ENCODE measurements at places on chromosomes 7 and 10.
A peak's percentile ranks its signal among the peaks of the same experiment; 100 is the strongest.

DNA sequence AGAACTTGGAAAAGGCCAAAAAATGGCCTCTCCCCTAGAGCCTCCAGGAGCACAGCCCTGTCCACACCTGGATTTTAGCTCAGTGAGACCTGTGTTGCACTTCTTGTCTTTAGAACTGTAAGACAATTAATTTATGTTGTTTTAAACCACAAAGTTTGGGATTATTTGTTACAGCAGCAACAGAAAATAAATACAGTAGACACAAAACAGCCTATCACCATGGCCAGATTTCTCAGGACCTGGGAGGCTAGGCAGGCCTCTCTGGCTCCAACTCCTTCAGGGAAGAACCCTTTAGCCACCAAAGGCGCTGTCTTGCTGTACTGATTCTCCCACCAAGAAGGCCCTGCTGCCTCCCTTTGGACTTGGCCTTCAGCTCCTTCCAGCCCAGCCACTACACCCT lies 54.1 kb upstream of the PSAP start:
- DNase-seq: no peak

DNA sequence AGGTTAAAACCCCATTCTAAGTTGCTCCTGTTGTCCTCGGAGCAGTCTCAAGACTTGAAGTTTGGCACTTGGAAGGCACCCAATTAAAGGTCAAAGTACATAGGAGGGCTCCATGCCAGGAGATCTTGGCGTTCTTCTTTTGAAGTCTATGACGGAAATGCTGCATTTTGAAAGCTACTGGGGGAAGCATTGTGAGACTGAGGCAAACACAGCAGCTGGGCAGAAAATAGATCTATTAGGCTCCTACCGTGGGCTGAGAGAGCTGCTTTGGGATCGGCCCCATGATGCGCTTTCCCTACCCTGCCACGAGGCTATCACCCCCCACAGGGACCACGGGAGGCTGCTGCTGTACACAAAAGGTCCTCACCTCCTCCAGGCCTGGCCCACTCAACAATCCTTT lies 20.0 kb downstream of the KIAA1549 start:
- no peak for DNase-seq

DNA sequence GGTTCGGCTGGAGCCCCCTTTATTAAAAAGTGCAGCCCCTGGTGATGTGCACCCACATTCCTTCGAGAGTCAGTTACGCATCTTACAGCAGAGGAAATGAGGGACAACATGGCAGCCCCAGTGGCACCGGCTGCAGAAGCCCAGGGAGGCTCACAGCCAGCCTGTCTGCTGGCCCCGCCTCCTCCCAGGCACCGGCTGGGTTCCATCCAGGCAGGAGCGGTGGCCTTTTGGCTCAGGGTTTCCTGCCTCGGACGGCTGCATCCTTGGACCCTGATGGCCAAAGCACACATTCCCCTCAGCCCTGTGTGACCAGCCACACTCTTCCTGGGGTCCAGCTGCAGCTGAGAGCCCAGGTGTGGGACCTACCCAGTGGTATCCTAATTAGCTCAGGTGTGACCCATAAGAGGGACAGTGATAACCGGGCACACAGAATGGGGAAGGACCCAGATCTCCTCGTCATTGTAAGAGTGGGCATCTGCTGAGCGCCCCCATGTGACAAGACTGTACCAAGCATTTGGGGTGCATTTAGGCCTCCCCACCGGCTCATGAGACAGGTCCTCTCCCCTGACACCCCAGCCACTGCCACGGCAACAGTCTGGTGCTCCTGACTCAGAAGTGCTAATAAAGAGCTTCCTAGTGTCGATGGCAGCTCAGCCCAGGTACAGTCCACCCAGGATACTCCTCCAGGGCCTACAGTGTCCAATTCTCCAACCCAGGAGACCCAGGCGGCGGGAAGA lies 63.3 kb upstream of the CHST15 start:
- DNase-seq: no peak

DNA sequence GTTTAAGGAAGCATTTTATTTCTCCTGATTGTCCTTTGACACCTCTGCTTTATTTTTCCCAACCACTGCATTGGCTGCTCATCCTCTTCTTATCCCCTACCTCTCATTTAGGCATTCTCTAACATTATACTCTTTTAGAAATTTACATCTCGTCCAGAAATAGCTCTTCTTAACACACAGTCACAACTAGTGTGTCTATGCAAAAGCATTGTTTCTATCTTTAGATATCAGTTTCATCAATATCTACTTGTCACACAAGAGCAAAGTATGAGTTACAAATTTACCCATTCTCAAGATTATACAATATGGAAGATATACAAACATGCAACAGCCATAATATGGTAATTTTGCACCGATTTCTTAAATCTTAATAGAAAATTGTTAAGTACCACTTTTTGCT lies 35.7 kb upstream of the MDFIC start:
- no peak for DNase-seq

DNA sequence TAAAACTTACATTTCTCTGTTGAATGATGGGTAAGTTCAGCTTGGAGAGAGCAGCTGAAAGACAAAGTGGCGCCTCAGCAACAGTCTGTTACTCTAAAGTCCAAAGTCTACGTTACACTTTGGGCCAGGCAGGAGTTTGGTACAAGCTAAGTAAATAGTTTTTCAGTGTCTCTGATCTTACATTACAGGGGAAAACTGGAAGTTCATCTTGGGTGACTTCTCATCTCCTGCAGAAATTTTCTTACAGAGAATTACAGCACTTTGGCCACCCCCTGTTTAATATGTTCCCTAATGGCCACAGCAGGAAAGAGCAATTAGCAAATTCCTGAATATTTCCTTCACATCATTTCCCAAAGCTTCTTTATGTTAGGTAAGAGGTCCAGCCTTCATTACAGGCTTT lies 67.1 kb downstream of the ABCC2 start:
- no peak for DNase-seq

DNA sequence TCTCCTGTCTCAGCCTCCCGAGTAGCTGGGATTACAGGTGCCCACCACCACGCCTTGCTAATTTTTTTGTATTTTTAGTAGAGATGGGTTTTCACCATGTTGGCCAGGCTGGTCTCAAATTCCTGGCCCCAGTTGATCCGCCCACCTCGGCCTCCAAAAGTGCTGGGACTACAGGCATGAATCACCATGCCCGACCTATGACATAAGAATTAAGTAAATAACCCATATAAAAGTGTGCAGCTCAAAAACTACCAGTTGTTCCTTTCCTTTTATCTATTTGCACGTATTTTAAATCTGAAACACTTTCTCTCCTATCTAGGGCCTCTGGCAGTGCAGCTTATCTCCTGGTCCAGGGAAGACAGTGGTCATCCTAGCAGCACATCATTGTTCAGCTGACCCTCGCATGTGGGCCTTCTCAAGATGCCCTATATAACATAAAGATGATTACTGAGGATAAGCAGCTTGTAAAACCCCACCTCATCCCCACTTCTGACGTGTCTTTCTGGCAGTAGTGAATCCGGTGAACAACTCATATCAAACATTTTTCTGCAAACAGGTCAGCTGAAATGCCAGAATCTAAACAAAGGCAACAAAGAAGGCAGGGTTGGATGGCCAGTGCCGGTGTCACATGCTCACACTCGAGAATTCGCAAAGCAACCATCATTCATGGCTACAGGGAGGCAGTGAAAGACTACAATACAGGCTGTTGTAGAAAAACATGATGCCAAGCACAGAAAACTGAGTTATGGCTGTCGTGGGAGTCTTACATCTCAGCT lies 36.0 kb upstream of the KCNIP2 start:
- DNase-seq: no peak

- DNase-seq: peak; percentile 34
Measured at GRCh38 chr7:141754939-141755338, 9.0 kb upstream of the TAS2R3 start.

DNA sequence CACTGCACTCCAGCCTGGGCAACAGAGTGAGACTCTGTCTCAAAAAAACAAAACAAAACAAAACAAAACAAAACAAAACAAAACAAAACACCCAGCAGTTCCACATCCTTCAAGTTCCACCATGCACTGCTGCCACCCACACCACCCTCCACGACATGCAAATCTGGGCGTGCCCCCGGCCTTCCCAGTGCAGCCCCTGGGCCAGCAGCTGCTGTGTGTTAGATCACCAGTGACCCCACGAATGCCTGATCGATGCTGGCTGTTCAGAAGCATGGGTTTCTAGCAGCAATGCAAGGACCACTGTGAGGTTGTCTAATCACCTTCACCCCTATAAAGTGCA lies 36.3 kb downstream of the ELFN1 start:
- no peak for DNase-seq

DNA sequence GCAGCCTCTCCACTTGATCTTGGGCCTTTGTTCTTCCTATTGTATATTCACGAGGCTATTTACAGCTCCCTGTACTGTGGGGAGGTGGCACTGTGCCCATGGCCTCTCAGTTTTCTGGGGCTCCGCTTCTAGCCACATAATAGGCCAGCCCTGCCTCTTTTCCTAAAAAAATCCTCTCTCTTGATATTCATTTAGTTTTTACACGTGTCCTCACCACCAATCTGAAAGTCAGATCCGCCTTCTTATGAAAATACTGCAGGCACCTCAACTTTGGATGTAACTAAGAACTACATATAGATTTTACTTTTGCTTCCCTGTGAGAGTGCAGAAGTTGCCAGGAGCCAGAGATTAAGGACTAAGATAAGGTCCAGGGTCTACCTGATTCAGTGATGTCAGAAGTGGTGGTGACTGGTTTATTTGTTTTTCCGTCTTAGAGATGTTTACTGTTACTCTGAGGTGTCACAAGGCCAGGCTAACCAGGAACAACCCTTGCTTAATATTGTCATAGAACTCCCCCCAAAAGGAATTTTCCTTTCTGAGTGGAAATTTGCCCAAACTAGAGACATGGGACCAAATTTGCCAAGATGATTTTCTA lies 7.8 kb downstream of the BAMBI start:
- DNase-seq: no peak

DNA sequence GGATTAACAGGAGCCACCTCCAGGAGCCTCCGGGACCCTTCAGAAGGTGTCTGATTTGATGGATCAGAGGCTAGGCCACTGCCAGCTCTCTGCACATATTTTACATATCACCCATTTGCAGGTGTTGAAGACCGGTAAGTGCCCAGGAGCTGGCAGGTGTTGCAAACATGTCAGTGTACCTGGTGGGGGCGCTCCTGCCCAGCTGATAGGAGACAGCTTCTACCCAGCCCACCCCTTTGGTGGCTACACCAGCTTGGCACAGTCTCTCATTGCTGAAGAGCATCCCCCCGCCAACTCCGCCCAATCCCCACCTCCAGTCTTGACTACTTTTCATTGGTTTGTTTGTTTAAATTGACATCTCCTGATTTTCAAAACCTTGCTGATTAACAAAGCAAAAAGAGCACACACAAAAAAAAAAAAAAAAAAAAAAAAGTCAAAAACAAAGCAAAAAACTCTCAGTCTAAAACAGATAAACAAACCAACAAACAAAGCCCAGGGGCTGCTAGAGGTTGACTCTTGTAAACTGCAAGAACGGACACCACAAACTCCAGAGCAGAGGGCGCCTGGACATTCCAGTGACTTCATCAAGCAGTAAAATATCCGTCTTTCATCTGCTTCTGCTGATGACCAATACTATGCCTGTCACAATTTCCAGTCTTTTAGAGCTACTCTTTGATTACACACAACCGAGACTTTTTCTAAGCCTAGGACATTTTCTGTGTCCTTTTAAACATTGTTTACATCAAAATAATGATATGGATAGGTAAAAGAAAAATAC lies 275.3 kb downstream of the NRG3 start:
- peak; percentile 32 for DNase-seq

DNA sequence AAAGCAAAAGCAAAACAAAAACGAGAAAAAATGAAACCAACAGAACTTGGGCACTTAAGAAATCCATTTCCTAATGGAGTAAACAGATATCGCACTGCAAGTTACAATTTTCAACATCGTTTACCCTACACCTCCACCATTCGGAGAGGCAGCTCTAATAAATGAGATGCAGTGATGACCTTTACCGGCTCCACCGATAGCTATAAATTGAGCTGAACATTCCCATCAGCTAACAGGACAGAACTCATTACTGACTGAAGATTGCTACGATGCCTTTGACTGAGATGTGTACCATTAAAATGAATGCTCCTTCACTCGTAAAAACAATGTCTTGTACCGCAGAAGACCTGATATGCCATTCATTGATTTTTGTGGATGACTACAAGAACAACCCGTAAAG lies 465.6 kb downstream of the DPP6 start:
- DNase-seq: no peak

DNA sequence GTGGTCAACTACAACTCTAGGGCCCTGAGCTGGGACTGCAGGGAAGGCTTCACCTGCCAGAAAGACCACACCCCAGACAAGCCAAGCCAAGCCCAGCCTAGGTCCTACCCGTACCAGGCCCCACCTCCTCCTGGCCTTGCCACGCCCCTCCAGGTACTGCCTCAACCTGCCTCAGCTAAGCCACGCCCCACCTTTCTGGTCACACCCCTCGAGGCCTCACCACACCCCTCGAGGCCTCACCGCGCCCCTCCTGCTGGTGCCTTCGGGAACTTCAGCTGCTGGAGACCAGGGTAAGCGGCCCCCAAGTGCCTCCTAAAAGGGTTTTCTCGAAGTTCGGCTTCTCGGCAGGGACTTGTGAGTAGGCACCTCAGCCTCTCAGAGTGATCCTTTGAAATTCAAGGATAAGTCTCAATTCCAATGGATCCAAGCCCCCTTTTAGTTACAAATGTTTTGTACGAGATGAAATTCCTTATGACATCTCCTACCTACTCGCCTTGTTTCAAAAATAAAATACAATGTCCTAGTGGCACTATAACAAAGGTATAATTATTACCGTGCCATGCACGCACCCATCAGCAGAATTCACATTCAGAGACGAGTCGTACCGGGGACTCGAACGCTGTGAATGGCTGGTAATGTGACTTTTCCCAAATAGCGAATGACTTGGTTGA lies 171.2 kb downstream of the ARHGAP21 start:
- no peak for DNase-seq

- DNase-seq: no peak
Measured at GRCh38 chr10:44931621-44932516, 20.7 kb downstream of the TMEM72 start.

GRCh38 chr7:125592331-125592730 lies 662.7 kb upstream of the POT1 start:
- DNase-seq: no peak

DNA sequence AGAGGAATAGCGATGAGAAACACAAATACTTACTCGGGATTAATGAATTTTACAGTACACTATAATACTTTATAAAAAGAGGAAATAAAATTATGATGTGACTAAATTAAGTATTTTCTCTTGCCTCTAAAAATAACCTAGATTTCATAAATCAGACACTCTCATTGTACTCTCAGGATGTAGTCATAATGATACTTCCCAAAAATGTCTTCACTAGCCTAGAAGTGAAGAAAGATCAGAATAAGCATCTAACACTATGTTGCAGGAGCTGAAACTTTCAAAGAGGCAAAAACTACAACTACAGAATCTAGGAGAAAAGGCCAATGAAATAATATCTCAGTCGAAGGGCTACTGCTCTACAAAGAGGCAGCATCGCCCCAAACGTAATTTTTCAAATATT lies 49.4 kb downstream of the DNAJC1 start:
- no peak for DNase-seq
